ENCODE measurements at places on chromosomes 13 and 19. TPM values are rescaled to one million over a fixed set of nuclear protein-coding genes. Genes with fewer than 3 reads are reported as not detected.

DNA sequence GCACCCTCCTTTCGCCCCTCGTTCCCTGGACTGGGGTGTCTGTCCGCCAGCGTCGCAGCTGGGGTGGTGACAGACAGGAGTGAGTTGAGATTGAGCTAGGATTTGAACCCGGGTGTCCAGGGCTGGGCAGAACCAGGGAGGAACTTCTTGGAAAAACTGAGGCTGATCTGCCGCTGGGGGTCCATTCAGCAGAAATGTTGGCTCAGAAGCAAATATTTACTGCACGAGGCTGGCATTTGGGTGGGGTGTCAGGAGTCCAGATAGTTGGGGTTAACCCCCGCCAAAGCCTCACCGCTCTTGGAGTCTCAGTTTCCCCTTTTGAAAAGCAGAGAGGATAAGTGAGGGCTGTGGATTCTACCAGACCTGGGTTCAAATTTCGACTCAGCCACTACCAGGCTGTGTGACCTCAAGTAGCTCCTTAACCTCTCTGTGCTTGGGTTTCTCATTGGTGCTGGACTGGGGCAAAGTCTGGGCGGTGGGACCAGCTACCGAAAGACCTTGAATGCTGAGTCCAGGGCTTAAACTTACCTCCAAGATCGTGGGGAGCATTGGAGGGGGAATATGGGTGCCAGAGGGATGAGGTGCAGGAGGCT lies 20.9 kb downstream of the MAST3 start:
- no peak for DNase-seq
- peaks cover 19% of the 10 kb centered on the region for H3K36me3 ChIP-seq
- H3K4me1 ChIP-seq: peaks cover 19% of the 10 kb centered on the region
- peak overlapping the region; percentile 74 for H3K4me3 ChIP-seq
- H3K27me3 ChIP-seq: no peaks in the 10 kb centered on the region

The FAM124A gene
- total RNA-seq: 3.9 TPM

- H3K36me3 ChIP-seq: no peaks in the 10 kb centered on the region
- DNase-seq: no peak
- peaks cover 14% of the 10 kb centered on the region for H3K4me1 ChIP-seq
- H3K4me3 ChIP-seq: no peak overlapping the region
- H3K27me3 ChIP-seq: no peaks in the 10 kb centered on the region
Observed at GRCh38 chr19:47309038-47309437, 623 bp upstream of the C5AR1 start.

- H3K4me1 ChIP-seq: no peaks in the 10 kb centered on the region
- H3K4me3 ChIP-seq: no peak overlapping the region
- no peak overlapping the region for H3K27ac ChIP-seq
- no peaks in the 10 kb centered on the region for H3K36me3 ChIP-seq
- peaks cover 26% of the 10 kb centered on the region for H3K27me3 ChIP-seq
Observed at GRCh38 chr13:24997367-24997967, 98.5 kb upstream of the PABPC3 start.

GRCh38 chr13:44072536-44072935 lies 192.8 kb downstream of the LACC1 start:
- no peak overlapping the region for H3K27ac ChIP-seq
- H3K36me3 ChIP-seq: no peaks in the 10 kb centered on the region
- H3K4me1 ChIP-seq: no peaks in the 10 kb centered on the region
- no peaks in the 10 kb centered on the region for H3K27me3 ChIP-seq
- no peak overlapping the region for H3K4me3 ChIP-seq
- no peak for DNase-seq

The THSD8 gene
- 2.8 TPM for total RNA-seq

The FGF14 gene
- 2.0 TPM for total RNA-seq

GRCh38 chr13:79966493-79966895 lies 374.4 kb downstream of the SPRY2 start:
- no peaks in the 10 kb centered on the region for H3K36me3 ChIP-seq
- H3K4me1 ChIP-seq: no peaks in the 10 kb centered on the region
- H3K27me3 ChIP-seq: no peaks in the 10 kb centered on the region
- DNase-seq: no peak

GRCh38 chr19:42467183-42467760 lies 24.5 kb upstream of the CXCL17 start:
- H3K36me3 ChIP-seq: no peaks in the 10 kb centered on the region
- DNase-seq: no peak
- H3K27ac ChIP-seq: no peak overlapping the region
- H3K27me3 ChIP-seq: no peaks in the 10 kb centered on the region
- H3K4me3 ChIP-seq: no peak overlapping the region

GRCh38 chr19:40155749-40156265 lies 35.4 kb upstream of the MAP3K10 start:
- no peaks in the 10 kb centered on the region for H3K27me3 ChIP-seq
- peak; percentile 30 for DNase-seq
- H3K36me3 ChIP-seq: no peaks in the 10 kb centered on the region
- no peak overlapping the region for H3K27ac ChIP-seq
- no peaks in the 10 kb centered on the region for H3K4me1 ChIP-seq

The SLC5A5 gene
- not detected for total RNA-seq

The NCAN gene
- not detected for total RNA-seq

DNA sequence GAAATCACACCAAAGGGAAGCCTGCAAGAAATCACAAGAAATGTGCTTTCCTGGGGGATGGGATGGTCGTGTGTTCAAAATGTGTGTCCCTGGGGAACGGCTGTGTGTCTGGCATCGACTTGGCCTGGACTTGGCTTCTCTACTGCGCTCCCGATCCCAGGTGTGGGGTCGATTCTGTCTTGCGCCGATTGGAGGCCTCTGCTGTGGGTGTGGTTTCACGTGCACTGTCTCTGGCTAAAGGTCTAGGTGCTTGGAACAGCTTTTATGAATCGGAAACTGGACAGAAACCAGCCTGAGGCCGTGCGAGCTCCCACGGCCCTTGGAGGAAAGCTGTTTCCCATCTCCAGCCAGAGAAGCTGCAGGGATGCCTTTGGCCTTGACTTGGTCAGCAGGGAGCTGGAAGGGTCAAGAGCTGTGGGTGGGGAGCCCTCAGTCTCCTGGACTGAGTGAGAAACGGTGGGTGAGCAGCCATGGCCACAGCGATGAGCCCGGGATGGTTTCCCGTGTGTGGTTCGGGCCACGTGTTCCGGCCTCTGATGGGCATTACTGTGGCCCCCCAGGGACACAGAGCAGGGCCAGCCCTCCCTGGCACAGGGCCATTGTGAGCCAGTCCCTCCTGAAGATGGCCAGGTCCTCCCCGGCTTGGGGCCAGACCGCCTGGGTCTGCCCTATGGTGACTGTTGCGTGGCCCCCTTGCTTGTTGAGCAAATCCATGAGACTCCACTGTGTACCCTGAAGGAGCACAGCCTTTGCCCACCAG lies 29.7 kb downstream of the MCF2L start:
- no peak overlapping the region for H3K4me3 ChIP-seq
- no peak for DNase-seq
- peaks cover 5% of the 10 kb centered on the region for H3K27me3 ChIP-seq

GRCh38 chr19:40542202-40542859 lies 34.3 kb upstream of the SHKBP1 start:
- H3K27ac ChIP-seq: no peak overlapping the region
- H3K4me3 ChIP-seq: no peak overlapping the region
- no peaks in the 10 kb centered on the region for H3K4me1 ChIP-seq
- peak; percentile 80 for DNase-seq
- H3K27me3 ChIP-seq: no peaks in the 10 kb centered on the region

DNA sequence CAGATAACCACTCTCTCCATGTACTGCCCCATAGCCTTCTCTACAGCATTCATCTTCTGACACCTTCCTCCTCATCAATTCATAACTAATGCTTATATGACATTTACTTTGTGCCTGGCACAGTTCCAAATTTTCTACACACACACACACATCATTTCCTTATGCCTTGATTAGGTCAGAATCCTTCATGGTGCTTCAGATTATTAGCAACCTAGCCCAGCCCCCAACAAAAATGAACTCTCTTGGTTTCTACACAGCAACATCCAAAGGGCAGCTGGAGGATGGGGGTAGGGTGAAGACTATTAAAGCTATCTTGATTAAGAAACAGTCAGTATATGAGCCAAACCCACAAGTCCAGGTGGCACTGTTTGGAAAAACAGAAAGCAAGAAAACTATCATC lies 3.7 kb downstream of the RUBCNL start:
- H3K27ac ChIP-seq: no peak overlapping the region
- DNase-seq: no peak
- H3K4me3 ChIP-seq: no peak overlapping the region
- peaks cover 8% of the 10 kb centered on the region for H3K4me1 ChIP-seq
- H3K27me3 ChIP-seq: peaks cover 25% of the 10 kb centered on the region

GRCh38 chr19:47711652-47712242 lies 1.5 kb upstream of the EHD2 start:
- no peak overlapping the region for H3K4me3 ChIP-seq
- no peaks in the 10 kb centered on the region for H3K27me3 ChIP-seq
- no peak for DNase-seq
- H3K36me3 ChIP-seq: peaks cover 7% of the 10 kb centered on the region

The CLDND2 gene
- 0.64 TPM for total RNA-seq

DNA sequence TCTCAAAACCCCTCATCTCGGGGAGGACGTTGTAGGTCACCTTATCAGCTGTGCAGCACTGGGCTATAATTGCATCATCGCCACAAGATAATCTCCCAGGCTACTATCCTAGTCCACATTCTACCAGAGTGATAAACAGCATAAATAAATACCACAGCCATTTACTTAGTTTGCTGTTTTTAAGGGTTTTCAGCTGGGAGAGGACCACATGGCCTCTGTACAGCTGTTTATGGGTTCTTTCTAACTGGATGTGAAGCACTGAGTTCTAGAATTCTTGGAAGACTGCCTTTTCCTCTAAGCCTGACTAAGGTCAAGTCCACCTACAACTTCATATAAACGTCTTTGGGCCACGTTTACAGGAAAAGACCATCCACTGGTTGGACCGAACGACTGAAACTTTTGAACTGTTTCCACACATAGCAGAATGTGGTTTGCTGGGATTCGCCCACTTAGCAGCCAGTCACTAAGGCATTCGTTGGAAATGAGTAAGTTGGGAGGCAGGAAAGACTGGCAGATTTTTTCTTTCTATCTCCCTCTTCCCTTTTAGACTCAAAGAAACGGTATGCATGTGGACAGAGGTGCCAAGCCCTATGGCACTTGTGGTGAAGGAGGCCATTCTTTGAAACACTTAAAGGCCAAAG lies 752.5 kb upstream of the SGCG start:
- no peaks in the 10 kb centered on the region for H3K27me3 ChIP-seq
- no peaks in the 10 kb centered on the region for H3K36me3 ChIP-seq
- H3K27ac ChIP-seq: peak overlapping the region; percentile 7
- no peak overlapping the region for H3K4me3 ChIP-seq
- DNase-seq: no peak

The HNRNPM gene
- total RNA-seq: 131 TPM

DNA sequence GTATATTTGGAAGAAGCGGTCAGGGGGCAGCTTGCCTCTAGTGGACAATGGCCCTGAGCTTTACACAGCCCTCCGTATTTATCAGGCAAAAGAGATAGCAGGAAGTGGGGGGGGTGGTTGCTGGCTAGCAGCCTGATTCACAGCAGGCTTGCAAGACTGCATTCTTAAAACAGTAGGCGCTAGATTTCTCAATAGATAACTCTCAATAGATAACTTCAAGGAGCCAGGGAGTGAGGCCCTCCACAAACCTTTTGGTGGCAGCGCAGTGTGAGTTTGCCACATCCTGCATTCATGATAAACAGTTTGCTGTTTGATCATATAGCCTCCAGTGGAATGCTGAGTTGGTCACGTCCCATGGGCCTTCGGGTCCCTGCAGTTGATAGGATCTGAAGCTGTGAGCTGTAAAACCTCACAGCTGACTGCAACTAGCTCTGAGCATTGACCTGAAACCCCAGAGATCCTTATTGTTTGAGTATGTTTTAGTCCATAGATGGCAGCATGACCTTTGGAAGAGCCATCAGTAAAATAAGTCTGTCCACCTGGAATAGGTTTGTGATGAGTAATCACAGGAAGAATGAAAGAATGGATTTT lies 12.2 kb downstream of the FPR3 start:
- no peak overlapping the region for H3K4me3 ChIP-seq
- H3K27ac ChIP-seq: no peak overlapping the region
- peaks cover 20% of the 10 kb centered on the region for H3K4me1 ChIP-seq
- no peak for DNase-seq
- H3K36me3 ChIP-seq: no peaks in the 10 kb centered on the region

DNA sequence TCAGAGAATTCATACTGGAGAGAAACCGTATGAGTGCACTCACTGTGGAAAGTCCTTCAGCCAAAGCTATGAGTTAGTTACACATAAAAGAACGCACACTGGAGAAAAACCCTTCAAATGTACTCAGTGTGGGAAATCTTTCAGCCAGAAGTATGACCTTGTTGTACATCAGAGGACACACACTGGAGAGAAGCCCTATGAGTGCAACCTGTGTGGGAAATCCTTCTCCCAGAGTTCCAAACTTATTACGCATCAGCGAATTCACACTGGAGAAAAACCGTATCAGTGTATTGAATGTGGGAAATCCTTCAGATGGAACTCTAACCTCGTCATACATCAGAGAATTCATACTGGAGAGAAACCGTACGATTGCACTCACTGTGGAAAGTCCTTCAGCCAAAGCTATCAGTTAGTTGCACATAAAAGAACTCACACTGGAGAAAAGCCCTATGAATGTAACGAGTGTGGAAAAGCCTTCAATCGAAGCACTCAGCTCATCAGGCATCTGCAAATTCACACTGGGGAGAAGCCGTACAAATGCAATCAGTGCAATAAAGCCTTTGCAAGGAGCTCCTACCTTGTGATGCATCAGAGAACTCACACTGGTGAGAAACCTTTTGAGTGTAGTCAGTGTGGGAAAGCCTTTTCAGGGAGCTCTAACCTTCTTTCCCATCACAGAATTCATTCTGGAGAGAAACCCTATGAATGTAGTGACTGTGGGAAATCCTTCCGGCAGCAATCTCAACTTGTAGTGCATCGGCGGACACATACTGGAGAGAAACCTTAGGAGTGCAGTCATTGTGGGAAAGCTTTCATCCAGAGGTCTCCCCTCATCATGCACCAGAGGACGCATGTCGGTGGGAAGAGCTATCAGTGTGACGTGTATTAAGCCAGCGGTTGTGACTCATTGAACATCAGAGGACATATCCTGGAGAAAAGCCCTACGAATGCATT lies 16.5 kb upstream of the ZNF8 start:
- H3K4me1 ChIP-seq: no peaks in the 10 kb centered on the region
- H3K4me3 ChIP-seq: no peak overlapping the region
- DNase-seq: no peak

- H3K27me3 ChIP-seq: no peaks in the 10 kb centered on the region
- peak within 1 kb of the TSS; percentile 36 for H3K27ac ChIP-seq
- peak; percentile 85 for DNase-seq
- H3K4me3 ChIP-seq: peak within 1 kb of the TSS; percentile 58
Observed at GRCh38 chr19:19627621-19628500, at the start of gene LPAR2. TSS of gene LPAR2 (minus strand) at chr19:19628220. CDS start at chr19:19627275, 945 bp downstream.

The MAP3K10 gene
- 17.2 TPM for total RNA-seq

The EFNB2 gene
- 55.1 TPM for total RNA-seq

GRCh38 chr13:76038920-76039716 lies 403.0 kb downstream of the LMO7 start:
- DNase-seq: peak; percentile 13
- no peaks in the 10 kb centered on the region for H3K27me3 ChIP-seq
- H3K27ac ChIP-seq: no peak overlapping the region
- H3K36me3 ChIP-seq: no peaks in the 10 kb centered on the region
- no peaks in the 10 kb centered on the region for H3K4me1 ChIP-seq
- H3K4me3 ChIP-seq: no peak overlapping the region

- peak overlapping the region; percentile 60 for H3K4me3 ChIP-seq
- H3K36me3 ChIP-seq: no peaks in the 10 kb centered on the region
- H3K27ac ChIP-seq: peak overlapping the region; percentile 67
- no peak for DNase-seq
Observed at GRCh38 chr19:42397263-42398166, 7.4 kb upstream of the CNFN start.

GRCh38 chr13:102517959-102518358 lies 78.8 kb upstream of the TPP2 start:
- no peak overlapping the region for H3K27ac ChIP-seq
- DNase-seq: no peak
- no peak overlapping the region for H3K4me3 ChIP-seq
- H3K27me3 ChIP-seq: no peaks in the 10 kb centered on the region
- H3K36me3 ChIP-seq: no peaks in the 10 kb centered on the region

The NLRP4 gene
- total RNA-seq: not detected
